Astrocyte of the spinal cord (primary cell): ENCODE measurements at places on chromosomes 11 and 22.
A peak's percentile ranks its signal among the peaks of the same experiment; 100 is the strongest.

- no peak for DNase-seq
Observed at GRCh38 chr22:50323900-50324299, 2.9 kb downstream of the DENND6B start.

DNA sequence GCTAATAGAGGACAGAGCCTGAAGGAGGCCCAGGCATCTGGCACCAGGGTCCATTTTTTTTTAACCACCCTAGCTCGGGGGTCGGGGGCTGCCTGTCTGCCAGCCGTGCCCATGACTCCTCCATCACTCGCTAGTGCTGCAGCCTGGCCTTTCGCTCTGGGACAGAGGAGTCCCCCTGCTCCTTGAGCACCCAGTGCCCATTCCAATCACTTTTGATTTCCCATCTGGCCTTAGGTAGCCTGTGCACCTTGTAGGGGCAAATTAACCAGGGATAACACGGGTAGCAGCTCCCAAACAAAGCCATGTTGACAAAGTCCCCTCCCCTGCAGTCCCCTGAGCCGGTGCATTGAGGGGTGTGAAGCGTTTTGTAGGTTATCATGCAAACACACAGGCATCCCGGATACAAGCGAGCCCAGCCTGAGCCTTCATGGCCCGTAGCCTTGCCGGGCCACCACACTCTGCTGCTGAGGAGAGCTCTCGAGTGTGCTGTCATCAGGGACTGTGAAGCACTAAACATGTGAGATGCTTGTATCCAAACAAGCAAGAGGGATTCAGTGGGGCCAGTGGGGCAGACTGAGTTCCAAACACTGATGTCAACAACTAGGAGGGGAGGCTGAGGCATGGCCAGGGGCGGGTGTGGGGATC lies 208.7 kb downstream of the DSCAML1 start:
- DNase-seq = no peak

DNA sequence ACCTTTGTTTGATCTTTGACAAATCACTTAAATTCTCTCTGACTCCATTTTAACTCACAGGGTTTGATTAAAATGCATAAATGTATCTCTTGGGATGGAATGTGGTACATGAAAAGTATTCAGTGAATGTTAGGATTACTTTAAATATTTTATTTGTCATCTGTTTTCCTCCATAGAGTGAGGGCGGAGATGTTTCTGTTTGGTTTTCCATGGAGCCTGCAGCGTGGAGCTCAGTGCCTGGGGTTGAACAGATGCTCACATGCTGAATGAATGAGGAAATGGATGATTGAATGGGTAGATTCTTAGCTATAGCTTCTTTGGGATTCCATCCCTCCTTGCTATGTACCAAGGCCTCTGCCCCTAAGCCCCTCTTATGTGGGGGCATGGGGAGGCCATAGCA lies 10.0 kb downstream of the TSPAN18 start:
- no peak for DNase-seq

DNA sequence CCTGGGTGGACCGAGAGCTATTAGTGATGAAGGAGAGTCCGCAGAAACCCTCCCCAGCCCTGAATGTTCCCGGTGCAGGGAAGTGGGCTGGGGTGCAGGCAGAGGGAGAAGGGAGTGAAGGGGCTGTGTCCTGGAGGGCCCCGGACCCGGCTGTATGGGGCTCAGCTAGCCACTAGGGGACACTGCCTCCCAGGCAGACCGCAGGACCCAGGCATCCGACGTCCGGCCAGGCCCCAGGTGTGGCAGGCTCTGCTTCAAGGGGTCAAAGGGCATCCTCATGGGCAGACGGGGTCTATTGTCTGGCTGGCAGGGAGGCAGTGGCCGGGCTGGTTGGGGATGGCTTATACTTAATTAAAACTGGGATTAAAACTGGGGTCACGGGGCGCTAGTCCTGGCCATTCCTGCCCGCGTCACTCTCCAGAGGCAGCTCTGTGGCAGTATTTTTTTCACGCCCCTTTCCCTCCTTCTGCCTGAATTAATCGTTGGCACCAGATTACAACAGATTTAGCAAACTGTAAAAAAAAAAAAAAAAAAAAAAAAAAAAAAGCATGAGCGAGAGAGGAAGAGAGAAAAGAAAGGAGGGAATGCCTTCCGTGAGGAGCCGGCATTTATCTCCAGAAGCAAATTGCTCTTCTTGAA lies 5.1 kb downstream of the FLRT1 start:
- DNase-seq = no peak

GRCh38 chr11:102580185-102580951 lies 44.8 kb downstream of the MMP20 start:
- no peak for DNase-seq

DNA sequence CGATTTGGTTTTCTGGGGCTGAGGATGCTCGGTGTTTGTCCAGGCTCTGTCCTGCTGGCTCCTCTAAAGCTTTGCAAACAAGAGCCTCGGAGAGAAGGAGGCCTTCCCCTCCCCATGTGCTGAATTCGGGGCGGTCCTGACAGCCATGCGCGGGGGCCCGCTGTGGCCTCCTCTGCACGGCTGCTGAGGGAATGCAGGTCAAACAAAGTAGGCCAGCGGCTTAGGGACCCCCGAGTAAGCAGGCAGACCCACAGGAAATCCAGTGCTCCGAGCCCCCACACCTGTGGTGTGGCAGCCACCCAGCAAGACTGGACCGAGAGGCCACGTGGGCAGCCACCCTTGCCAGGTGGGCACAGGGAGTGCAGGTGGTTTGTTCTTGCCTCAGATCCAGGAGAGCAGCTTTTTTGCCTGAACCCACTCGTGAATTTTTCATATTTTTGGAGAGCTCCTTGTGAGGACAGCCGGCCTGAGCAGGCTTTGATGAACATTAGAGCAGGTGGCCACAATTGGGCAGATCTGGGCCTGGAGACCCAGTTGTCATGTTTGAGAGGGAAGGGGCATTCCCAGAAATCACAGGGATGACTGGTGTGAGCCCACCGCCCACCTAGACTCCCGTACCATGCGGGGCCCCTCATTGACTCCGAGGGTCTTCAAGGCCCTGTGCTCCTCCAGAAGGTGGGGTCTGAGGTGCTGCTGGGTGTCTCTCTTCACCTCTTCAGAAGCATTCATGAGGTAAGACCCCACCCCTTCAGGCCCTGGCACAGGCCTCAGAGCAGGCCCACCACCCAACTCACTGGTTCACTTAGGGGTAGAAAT lies 43.0 kb upstream of the KCNQ1OT1 start:
- DNase-seq = no peak

- no peak for DNase-seq
Observed at GRCh38 chr11:17570034-17570433, 23.0 kb downstream of the OTOG start.

DNA sequence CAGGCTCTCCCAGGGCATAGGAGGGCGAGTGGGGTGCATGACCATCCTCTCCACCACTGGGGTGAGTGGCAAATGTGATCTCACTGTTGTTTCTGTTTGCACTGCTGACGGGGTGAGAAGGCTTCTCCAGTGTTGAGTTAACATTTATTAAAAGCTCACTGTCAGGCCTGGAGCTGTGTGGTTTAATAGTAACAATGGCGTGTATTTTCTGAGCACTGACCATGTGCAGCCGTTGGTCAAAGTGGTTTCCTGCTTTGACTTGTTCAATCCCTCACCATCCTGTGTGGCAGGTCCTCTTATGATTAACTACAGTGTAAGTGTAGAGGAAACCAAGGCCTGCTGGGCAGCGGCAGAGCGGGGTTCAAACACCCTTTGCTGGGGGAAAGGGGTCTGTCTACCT lies 4.4 kb downstream of the A4GALT start:
- no peak for DNase-seq

DNA sequence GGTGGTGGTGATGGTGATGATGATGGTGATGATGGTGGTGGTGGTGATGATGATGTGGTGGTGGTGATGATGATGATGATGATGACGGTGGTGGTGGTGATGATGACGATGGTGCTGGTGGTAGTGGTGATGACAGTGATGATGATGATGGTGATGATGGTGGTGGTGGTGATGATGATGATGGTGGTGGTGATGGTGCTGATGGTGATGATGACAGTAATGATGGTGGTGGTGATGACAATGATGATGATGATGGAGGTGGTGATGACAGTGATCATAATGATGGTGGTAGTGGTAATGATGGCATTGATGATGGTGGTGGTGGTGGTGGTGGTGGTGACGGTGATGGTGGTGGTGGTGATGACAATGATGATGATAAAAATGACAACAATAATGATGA lies 52.1 kb upstream of the ANO1 start:
- no peak for DNase-seq

DNA sequence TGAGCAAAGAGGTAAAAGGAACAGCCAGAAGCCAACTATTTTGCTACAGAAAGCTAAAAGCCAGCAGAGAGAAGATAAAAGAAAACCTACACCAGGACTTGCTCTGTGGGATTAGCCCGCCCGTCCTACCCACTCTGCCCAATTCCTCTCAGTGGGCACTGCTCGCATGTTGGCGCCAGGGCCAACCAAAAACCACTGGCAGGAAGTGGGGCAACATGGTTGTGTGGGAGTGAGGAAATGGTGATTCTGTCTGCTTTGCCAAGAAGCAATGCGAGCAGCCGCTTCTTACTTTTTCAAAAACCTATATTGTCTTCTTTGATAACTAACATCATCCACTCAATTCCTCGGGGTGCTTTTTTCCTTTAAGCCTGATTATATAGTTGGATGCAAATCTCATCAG lies 14.2 kb upstream of the APOA1 start:
- no peak for DNase-seq

GRCh38 chr11:14906993-14907392 lies 15.0 kb upstream of the CYP2R1 start:
- no peak for DNase-seq

GRCh38 chr11:70885281-70886231 lies 366.8 kb downstream of the SHANK2 start:
- peak; percentile 5 for DNase-seq

- no peak for DNase-seq
Observed at GRCh38 chr11:111960916-111961315, 23.8 kb downstream of the DIXDC1 start.

DNA sequence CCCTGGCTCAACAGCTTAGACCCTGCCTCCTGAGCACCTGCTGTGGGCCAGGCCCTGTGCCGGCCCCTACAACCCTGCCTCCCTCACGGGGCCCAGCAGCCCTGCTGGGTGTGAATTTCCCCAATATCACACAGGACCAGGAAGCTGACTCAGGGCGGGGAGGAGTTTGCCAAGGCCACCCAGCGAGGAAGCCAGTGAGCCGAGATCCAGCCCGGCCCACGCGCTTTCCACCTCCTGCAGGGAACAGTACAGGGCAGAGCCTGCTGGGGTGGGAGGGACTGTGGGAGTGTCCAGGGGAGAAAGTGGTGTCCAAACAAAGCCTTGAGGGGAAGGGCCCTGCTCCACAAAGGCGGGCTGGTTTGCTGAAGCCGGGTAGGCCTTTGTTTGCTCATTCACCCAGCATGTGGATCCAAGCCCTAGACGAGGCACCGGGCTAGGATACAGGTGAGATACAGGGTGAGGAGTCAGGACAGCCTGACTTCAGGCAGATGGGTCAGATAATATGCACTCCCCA lies 26.8 kb downstream of the RPL3 start:
- peak; percentile 96 for DNase-seq

DNA sequence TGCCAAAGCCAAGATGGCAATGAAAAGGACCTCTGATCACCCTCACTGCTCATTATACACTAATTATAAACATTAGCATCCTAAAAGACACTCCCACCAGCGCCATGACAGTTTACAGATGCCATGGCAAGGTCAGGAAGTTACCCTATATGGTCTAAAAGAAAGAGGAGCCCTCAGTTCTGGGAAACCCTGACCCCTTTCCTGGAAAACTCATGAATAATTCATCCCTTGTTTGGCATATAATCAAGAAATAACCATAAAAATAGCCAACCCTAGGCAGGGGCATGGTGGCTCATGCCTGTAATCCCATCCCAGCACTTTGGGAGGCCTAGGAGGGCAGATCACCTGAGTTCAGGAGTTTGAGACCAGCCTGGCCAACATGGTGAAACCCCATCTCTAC lies 12.7 kb upstream of the CAPN5 start:
- DNase-seq = no peak

DNA sequence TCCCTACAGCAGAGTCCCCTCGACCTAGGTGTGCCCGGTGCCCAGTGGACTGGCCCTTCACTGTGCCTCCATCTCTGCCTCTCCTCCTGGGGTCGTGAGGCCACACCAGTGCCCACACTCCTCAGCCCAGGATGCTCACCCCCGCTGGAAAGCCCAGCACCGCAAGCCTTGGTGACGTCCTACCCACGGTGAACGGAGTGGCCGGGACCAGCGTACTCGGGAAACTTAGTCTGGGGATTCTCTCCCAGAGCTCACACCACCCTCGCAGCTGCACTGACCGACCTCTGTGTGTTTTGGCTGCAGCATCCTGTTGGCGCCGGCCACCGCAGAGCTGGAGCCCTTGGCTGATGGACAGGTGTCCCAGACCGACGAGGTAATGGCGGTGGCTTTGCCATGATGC lies 35.5 kb upstream of the KRTAP5-7 start:
- DNase-seq = no peak

- no peak for DNase-seq
Observed at GRCh38 chr22:25453557-25453956, 110.9 kb upstream of the GRK3 start.

DNA sequence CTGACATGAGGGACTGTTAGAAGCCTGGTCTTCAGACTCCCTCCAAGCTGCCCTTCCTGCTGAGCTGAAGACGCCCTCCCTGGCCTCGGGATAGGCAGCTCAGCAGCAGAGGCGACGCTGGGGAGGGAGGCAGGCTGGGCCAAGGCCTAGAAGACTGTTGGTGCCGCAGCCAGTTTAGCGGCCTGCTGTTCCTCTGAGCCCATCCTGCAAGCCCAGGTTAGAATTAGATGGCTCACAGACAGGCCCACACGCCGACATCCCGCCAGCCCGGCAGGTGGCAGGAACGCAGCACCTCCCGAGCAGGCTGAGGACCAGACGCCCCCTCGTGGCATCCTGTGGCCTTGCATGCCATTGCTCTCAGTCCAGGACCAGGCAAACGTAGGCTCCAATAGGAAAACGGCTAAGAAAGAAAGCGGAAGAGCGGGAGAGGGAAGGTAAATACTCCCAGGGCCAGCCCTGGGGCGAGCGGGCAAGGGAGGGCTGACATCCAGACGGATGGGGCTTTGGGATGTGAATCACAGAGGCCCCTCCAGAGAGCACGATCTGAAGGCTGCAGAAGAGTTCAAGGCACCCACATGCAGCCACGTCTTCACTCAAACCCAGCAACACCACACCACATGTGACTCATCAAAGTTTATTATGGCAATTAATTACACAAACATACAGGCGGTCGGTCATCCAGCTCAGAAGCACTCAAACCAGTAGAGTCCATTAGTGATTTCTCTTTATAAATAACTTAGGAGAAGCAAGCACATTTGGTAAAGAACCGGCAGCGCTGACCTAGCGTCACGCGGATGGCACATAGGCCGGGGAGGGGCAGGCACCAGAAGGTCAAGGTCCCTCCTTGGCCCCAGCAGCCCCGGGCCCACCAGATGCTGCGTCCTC lies 27.6 kb downstream of the CD5 start:
- peak; percentile 90 for DNase-seq

- DNase-seq = peak; percentile 86
Observed at GRCh38 chr11:119094816-119095065, 6.9 kb downstream of the DPAGT1 start.

GRCh38 chr11:34346551-34346950 lies 11.3 kb downstream of the ABTB2 start:
- DNase-seq = no peak

GRCh38 chr22:29380032-29380781 lies 8.2 kb downstream of the AP1B1 start:
- no peak for DNase-seq
